Skin of body (tissue), 3 donors: ENCODE measurements at places on chromosomes 11 and 22.

DNA sequence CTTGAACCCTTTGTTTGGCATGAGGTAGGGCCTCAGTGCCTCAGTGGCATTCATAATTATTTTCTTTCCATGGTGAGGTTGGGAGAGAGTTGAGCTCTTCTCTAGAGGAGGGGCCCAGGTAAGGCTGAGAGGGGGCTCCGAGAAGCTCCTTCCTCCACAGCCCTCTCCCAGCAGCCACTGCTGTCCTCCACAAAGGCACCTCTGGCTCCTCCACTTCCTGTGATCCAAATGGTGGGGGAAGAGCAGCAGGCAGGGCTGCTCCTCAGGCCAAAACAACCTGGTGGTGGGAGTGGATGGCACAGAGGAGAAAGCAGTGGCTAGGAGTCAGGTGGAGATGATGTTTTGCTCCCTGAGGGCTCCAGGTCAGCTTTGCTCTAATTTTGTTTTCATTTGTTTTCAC is 13.3 kb downstream of the ROBO4 start:
- no peak for DNase-seq

GRCh38 chr22:18024956-18025720 is 777 bp upstream of the MICAL3 start:
- no peak for DNase-seq

GRCh38 chr11:14124886-14125285 is 162.4 kb downstream of the SPON1 start:
- no peak for DNase-seq

DNA sequence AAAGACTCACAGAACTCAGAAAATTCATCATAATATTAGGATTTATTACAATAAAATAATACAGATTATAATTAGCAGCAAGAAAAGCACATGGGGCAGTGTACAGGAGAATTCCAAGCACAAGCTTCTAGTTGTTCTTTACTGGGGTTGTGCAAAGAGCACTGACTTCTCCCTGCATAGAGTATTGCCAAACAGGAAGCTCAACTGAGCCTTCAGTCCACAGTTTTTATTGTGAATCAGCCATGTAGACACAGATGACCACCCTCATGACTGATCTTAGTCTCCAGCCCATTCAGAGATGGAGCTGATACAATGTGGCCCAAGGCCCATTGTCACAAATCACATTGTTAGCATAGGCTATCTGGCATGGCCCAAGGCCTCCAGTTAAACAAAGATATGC is 798.9 kb downstream of the KCNA4 start:
- no peak for DNase-seq

- no peak for DNase-seq
Observed at GRCh38 chr11:70028147-70028855, 49.8 kb upstream of the ANO1 start.

- no peak for DNase-seq
Observed at GRCh38 chr11:114482114-114482513, 42.8 kb downstream of the REXO2 start.

DNA sequence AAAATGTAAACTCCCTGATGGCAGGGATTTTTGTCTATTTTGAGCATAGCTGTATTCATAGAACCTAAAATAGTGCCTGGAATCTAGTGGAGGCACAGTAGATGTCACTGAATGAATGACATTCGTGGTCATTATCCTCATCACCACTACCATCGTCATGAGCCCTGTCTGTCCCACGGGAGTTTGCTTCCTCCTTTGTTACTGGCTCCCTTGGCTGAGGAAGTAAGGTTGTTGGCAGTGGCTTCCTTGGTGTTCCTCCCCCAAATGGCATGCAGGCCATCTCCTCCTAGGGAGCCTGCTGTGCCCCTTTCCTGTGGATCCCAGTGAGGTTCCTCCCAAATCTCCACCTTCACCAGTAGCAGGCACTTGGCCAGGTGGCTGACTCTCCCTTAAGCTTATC is 183.0 kb downstream of the CEP164 start:
- DNase-seq = no peak

DNA sequence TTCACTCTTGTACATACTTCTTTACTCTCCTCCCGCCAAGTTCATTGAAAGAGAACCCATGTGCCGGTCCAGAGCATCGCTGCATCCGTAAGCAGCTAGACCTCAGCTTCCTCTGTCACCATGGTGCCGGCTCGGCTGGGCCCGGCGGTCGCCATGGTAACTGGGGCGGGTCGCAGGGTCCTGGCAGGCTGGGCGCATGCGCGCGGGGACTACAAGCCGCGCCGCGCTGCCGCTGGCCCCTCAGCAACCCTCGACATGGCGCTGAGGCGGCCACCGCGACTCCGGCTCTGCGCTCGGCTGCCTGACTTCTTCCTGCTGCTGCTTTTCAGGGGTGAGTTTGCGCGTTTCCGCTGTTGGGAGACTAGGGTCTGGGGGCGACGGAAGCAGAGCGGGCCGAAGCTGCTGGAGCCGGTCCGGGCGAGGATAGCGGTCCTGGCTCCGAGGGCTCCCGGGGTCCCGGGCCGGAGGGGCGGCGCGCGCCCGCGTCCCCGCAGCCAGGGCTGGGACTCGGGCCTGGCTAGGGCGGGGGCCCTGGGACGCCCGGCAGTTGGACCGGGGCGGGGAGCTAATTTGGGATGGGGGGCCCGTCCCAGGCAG is at the start of gene JAM3:
TSS of gene JAM3 (plus strand) at position 244 of the 597 bp plus-strand sequence. CDS start at position 256, 12 bp downstream.
- peak; percentile 84 for DNase-seq

GRCh38 chr11:58391879-58392278 is 14.8 kb downstream of the OR5B3 start:
- DNase-seq = no peak

DNA sequence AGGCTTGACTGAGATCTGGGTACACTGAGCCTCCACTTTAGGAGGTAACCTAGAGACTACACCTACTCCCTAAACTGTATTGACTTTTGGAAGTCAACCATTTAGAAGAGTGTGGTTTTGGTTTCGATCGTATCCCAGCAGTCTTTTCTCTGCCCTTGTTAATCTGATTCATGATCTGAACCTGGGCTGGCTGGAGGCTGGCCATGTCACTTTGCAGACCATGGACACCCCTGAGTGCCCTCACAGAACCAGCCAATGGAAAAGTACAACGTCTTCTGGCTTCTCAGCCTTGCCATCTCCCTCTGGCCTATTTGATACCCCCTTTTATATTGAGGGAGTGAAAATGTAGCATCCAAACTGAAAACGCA is 10.8 kb downstream of the EHF start:
- no peak for DNase-seq

DNA sequence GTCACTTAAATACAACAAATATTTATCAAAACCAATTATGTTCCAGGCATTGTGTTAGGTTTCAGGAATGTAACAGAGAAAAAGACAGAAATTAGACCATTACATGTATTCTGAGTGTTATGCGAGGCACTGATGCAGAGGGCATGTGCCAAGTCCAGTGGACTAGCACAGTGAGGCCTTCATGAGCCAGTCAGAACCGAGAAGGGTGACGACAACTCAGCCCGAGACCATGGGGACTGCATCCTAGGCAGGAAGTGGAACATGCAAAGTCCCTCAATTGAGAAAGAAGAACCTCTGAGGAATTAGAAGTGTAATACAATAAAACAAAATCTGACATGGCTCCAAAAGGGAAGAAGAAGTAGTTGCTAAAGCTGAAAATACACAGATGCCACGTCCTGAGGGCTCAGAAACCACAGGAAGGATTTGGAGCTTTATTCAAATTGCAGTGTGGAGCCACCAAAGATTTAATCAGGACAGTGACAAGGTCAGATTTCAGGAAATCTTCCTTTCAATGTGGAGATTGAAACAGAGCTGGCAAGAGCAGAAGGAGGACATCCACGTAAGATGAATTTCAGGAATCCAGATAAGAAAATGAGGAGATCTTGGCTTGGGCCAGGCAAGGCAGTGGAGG is 529.6 kb downstream of the NTM start:
- DNase-seq = no peak

GRCh38 chr11:118436639-118437207 is 431 bp downstream of the KMT2A start:
- DNase-seq = no peak

DNA sequence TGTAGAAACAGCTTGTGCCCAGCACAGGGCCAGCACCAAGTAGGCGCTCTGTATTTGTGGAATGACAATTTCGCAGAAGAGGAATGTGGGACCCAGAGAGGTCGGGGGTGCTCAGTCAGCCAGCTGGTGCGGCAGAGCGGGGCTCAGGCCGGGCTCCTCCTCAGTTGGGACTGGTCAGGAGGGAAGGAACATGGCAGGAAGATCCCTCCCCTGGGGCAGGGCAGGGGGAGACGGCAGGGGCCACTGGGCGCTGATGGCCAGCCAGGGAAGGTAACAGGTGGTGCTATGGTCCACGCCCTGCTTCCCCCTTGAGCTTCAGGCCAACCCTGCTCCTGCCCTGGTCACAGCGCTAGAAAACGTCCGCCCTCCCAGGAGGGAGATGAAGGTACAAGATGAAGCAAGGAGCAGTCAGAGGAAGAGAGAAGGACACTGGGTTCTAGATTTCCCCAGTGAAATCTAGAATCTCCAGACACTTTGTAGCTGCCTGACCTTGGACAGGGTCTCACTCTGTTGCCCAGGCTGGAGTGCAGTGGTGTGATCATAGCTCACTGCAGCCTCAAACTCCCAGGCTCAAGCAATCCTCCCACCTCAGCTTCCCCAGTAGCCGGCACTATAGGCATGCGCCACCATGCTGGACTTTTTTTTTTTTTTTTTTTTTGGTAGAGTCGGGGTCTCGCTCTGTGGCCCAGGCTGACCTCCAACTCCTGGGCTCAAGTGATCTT is 13.5 kb upstream of the SPI1 start:
- no peak for DNase-seq

DNA sequence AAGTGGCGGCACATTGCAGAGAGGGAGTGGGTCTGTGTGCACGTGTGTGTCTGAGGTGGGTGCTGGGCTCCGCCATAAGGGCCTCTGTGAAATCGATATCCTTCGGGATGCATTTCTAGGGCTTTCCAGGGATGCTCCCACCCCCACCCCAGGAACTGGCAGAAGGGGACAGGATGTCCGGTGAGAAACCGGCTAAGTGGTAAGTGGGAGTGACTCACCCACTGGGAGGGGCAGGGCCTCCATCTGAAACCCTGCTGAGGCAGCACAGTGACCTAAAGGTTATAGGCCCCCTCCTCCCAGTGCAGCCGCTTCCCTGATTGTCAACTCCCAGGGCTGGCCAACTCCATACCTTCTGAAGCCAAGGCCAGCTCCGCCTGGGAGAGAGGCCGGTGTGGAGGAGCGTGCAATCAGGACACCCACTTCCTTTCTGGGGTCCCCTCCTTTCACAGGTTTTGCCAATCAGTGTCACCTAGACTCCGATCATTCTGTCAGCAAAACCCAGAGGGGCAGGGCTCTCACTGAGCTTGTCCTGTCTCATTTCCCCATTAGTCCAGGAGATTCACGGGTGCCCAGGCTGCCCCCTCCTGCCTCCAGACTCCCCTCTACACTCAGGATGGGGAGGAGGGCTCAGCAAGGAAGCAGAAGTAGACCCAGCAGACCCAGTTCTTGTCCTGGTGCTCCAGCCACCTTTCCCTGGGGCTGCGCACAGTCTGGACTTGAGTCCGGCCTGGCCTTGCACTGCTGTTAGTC is 44.5 kb downstream of the NECTIN1 start:
- no peak for DNase-seq

GRCh38 chr11:4090258-4090657 is 4.3 kb upstream of the RRM1 start:
- DNase-seq = no peak

- no peak for DNase-seq
Observed at GRCh38 chr22:24752088-24752623, 22.4 kb downstream of the PIWIL3 start.

- DNase-seq = no peak
Observed at GRCh38 chr11:65640483-65641296, 2.8 kb downstream of the SIPA1 start.

DNA sequence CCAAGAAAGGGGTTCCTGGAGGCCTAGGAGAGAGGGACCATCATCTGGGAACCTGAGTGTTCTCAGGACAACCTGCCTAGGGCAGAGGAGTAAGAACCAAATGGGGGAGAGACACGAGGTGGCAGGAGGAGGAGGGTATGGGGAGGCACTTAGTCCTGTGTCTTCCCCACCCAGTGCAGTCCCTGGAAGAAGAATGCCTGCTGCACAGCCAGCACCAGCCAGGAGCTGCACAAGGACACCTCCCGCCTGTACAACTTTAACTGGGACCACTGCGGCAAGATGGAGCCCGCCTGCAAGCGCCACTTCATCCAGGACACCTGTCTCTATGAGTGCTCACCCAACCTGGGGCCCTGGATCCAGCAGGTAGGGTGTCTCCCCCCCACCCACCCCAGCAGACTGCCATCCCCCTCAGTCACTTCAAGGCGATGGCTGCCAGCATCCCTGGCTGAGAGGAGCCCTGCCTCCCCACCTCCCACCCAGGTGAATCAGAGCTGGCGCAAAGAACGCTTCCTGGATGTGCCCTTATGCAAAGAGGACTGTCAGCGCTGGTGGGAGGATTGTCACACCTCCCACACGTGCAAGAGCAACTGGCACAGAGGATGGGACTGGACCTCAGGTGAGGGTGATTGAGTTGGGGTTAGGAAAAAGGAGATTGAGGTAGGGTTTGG is 3.7 kb upstream of the INPPL1 start:
- no peak for DNase-seq

GRCh38 chr11:35057926-35058668 is 80.9 kb upstream of the CD44 start:
- DNase-seq = no peak

GRCh38 chr11:71482746-71483364 is 29.9 kb downstream of the NADSYN1 start:
- DNase-seq = no peak

DNA sequence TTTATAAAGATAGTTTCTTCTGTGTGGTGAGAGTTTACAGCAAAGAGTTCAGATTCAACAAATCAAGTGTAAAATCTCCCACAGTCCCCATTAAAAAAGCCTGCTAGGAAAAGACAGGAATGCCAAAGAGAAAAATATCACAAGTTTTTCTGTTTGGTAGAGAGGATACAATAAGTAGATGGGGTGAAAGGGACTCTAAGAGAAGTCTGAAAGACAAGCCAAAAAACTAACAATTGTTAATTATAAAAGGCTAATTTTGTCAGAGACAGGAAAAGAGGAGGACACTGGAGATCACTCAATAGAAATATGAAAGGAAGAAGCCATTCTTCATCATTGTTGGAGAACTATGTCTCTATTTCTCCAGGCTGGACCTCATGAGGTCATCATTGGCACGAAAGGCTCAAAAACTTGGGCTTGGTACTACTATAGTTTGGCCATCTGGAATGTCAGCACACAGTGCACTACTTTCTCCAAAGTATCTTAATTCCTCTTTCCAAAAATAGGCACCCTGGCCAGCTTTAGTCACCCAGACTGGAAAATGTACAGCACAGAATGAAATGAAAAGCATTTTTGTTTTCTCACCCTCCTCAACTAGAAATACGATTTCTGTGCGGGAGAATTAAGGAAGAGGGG is 531 bp upstream of the SOX6 start:
- DNase-seq = peak; percentile 20

GRCh38 chr11:32847511-32847910 is 17.8 kb downstream of the PRRG4 start:
- DNase-seq = no peak

- DNase-seq = no peak
Observed at GRCh38 chr11:68835749-68836148, 6.0 kb downstream of the CPT1A start.

- DNase-seq = no peak
Observed at GRCh38 chr11:126267650-126268049, 1.0 kb downstream of the SRPRA start.

GRCh38 chr11:117560780-117561530 is 233.3 kb downstream of the CEP164 start:
- DNase-seq = no peak

GRCh38 chr22:43128116-43128515 is 15.1 kb downstream of the MCAT start:
- no peak for DNase-seq

GRCh38 chr22:46240907-46241306 is 9.2 kb downstream of the CDPF1 start:
- DNase-seq = no peak
